A549 treated with GW870086 at 1 μM for 4 hours (cell line): ENCODE measurements at places on chromosomes 12 and 14. TPM values are rescaled to one million over a fixed set of nuclear protein-coding genes. Genes with fewer than 3 reads are reported as not detected.

RNF10 gene
- total RNA-seq: 95.9 to 105 TPM (median 103 TPM) in 5 replicates

NTN4 gene
- 40.7 to 53.3 TPM (median 47.0 TPM) in 5 replicates for total RNA-seq

SLC39A5 gene
- total RNA-seq: 0.34 TPM in 1 of 5 replicates, not detected in the others

KRT82 gene
- total RNA-seq: not detected in 5 replicates

ARID2 gene
- total RNA-seq: 6.2 to 10.7 TPM (median 9.6 TPM) in 5 replicates
